AML-193 (cell line): ENCODE measurements at places on chromosomes 11 and 22.
A peak's percentile ranks its signal among the peaks of the same experiment; 100 is the strongest.

DNA sequence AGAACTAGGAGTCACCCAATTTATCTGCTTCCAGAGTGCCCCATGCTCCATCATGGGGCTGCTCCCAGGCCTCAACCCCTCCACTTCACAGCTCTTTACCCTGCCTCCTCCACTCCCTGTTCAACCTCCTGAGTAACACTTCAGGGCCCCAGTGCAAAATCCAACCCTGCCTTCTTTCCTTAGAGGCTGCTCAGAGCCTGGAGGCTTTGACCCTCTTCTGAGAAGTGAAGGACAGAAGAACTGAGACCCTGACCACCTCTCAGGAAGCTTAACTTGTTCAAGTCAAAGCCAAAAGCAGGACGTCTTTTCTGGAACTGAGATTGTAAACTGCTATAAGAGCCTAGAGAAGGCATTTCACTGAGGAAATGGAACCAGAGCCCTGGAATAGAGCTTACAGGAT is 15.5 kb downstream of the EIF3F start:
- DNase-seq, result no peak

- no peak for DNase-seq
Measured at GRCh38 chr11:121110871-121111724, 10.1 kb downstream of the TECTA start.

DNA sequence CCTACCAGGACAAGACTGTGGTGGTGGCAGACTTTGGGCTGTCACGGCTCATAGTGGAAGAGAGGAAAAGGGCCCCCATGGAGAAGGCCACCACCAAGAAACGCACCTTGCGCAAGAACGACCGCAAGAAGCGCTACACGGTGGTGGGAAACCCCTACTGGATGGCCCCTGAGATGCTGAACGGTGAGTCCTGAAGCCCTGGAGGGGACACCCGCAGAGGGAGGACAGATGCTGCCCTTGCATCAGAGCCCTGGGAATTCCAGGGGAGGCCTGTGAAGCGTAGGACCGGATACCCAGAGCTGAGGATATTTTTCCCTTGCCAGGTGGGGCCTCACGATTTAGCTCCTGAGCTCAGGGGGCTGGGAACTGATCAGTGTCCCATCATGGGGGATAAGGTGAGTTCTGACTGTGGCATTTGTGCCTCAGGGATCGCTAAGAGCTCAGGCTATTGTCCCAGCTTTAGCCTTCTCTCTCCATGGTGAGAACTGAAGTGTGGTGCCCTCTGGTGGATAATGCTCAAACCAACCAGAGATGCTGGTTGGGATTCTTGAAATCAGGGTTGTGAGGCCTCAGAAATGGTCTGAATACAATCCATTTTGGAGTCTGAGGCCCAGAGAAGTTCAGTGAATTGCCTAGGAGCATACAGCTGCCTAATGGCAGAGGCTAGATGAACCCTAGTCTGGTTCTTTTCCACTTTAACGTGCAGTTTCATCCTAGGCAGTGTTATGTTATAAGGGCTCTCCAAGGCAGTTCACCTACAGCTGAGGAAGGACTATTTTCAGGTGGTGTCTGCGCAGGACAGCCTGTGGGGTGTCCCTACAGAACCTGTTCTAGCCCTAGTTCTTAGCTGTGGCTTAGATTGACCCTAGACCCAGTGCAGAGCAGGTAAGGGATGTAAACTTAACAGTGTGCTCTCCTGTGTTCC is 19.5 kb downstream of the PIK3IP1 start:
- DNase-seq, result peak; percentile 43

DNA sequence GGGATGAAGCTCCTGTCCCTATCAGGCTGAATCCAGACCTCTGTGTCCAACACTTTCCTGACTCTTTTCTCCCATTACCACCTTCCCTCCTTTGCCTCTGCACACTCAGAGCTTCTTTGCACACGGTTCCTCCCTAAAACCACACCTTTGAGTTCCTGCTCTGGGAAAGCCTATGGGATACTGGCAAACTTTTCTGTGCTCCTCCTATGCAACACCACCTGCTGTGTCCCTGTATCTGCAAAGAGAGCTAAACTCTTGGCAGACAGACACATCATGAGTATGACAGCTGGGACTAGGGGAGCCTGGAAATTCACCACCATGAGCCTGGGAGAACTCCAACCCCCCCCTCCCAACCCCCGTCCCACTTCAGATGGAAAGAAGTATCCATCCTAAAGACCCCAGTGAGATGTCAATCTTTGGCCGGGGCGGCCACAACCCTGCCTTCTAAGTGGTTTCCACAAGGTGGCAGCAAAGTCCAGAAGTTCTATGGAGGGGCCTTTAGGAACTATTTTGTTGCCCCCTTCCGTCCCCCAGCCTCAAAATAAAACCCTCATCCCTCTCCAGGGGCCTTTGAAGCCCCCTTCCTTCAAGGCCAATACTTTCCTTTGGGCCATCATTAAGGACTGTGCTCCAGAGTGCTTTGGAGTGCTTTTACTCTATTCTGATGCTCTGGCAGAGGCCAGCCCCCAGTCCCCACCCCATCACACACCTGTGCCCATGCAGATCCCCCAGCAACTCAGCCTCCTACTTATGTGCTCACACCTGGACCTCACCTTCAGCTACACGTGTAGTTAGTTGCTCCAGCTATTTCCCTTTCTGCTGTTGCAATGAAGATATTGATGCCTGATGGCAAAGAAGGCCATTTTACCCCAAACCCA is 19.4 kb downstream of the HTR3A start:
- DNase-seq, result no peak

DNA sequence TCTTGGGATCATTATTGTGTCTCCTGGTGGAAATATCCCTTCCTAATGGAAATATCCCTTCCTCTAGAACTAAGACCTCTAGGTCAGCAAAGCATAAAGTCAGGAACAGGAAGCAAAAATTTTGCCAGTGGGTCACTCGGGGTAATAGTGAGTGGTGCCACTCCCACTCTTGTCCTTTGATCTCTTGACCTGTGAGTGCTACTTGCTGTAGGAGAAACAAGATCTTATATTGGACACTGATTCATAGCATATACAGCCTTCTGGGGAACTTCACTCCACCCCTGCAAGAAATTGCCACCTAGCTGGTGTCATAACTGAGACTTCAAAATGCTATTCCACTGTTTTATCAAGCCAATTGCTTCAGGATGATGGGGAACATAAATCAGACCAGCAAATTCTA is 44.7 kb upstream of the TMEM45B start:
- DNase-seq, result no peak

GRCh38 chr11:68369756-68370155 is 57.4 kb downstream of the LRP5 start:
- no peak for DNase-seq

DNA sequence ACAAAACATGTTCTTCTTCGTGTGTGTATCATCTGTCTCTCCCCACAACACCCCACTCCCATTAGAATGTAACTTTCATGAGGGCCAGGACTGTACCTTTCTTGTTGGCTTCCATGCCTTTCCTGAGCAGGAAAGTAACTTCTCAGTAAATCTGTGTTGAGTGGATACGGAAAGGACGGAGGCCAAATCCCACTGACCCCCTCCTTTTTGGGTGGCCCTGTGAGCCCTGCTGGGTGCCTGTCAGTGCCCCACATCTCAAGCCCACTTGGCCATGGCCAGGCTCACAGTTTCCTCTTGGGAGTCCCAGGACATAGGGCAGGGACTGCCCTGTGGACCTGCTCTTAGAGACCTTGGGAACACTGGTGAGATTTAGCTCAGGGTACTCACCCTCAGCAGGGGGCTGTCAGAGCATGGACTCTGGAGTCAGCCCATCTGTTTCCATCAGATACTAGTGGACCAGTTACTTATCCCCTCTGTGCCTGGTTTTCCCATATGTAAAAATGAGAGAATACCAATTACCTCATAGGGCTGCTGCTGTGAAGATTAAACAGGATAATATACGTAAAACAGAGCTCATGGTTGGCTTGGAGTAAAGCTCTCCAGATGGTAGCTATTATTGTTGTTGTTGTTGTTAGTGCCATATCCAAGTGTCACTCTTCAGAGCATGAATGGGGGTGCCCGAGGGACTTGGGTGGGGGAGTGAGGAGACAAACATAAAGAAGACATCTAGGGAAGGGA is 1.0 kb upstream of the C11orf96 start:
- DNase-seq, result no peak

- no peak for DNase-seq
Measured at GRCh38 chr11:73532310-73532709, 65.6 kb downstream of the FAM168A start.

DNA sequence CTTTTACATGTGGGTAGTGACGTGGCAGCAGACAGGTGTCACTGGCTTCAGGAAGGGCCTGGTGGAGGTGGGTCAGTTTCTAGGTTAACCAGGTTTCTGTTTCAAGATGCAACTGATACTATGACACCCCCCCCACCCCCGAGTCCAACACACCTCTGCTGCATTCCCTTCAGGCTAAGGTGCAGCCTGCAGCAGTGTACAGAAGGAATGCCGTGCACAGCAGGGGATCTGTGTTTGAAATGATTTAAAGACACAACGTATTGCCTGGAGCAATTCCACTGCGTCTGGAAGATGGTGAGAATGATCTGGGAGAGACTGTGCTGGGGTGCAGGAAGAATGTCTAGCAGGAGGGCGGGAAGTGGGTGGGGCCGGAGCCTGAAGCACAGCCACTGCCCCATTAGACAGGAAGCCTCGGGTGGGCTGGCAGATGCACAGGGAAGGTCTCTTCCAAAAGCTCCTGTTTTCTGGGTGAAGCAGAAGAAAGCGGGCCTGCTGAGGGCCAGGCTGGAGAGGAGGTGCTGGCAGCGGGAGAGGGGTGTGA is 11.9 kb upstream of the TESMIN start:
- DNase-seq, result no peak

- no peak for DNase-seq
Measured at GRCh38 chr22:40701274-40701673, 22.0 kb downstream of the MCHR1 start.

GRCh38 chr22:27596133-27596870 is 205.3 kb downstream of the MN1 start:
- DNase-seq, result no peak

- DNase-seq, result no peak
Measured at GRCh38 chr11:68128682-68129327, 7.6 kb upstream of the CHKA start.

- DNase-seq, result no peak
Measured at GRCh38 chr22:22974795-22975580, 87.4 kb downstream of the IGLL5 start.

DNA sequence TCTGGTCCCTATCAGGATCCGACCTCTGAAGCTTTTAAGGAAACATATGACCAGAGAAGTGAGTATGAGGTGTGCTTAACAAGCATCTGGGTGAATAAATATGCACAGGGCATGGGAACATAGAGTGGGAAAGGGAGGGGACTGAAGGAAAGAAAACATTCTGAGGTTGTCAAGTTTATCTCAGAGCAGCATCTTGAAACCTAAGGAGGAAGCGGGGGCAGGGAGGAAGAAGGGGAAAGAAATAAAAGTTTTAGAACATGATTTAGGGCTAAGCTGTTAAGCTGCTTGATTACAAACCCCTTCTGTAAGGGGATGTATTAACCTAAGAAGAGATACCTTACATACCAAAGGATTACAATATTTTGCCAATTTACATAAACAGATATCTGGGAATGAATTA is 24.0 kb upstream of the SC5D start:
- no peak for DNase-seq

DNA sequence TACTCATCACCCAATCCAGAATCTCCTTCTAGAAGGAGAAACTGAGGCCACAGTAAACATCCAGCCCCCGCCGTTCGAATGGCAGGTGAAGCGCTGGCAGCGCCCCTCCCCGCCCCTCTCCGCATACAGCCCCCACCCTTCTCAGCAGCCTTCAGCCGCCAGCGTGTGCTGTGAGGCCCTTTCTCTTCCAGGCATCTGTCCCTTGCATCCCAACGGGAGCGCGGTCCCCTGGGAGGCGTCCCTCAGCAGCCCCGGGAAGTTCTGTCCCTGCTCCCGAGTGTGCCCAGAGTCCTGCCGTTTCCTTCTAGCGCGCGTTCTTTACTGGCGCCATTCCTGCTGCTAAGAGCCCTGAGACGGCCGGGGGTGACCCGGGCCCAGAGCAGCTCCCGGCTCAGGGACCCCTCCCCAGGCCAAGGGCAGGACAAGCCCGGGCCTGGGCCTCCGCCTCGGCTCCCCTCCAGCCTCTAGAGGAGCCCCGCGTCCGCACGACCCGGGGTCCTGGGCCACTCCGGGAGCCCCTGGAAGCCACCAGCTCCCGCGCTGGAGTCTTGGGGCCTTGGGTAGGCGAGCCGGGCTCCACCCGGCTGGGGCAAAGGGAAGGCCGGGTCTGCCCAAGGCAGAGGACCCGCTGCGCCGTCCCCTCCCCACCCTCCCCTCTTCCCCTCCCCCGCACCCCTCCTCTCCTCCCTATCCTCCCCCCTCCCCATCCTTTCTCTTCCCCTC is 450.4 kb downstream of the OPCML start:
- no peak for DNase-seq

DNA sequence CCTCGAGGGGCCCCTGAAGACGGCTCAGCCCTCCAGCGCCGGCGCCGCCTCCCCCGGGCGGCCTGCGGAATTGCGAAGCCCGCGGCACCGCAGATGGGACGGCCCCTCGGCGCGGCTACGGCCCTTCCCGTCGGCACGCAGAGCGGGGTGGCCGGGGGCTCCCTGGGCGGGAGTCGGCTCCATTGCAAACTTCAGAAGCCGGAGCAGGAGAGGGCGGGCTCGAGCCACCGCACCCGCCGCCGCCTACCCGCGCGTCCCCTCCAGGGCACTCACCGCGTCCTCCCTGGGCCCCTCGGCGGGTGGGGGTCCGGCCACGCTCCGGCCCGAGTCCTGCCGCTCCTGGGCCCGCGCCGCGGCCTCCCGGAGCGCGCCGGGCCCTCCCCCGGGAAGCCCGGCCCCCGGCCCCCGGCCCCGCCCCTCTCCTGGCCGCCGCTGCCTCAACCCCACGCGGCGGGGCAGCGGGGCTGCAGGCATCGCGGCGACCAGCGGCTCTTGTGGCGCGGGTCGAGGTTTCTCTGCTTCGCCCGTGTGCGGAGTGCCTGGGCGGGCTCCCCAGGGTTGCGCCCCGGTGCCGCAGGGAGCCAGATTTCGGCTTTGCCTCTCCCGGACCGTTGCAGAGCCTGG is at the start of gene PACSIN3:
PACSIN3 (minus strand) TSS at position 359 of the 624 bp plus-strand sequence. CDS start 3,707 bp downstream, outside the sequence.
- peak; percentile 13 for DNase-seq

GRCh38 chr11:119179983-119180382 is 5.3 kb upstream of the NHERF4 start:
- no peak for DNase-seq

DNA sequence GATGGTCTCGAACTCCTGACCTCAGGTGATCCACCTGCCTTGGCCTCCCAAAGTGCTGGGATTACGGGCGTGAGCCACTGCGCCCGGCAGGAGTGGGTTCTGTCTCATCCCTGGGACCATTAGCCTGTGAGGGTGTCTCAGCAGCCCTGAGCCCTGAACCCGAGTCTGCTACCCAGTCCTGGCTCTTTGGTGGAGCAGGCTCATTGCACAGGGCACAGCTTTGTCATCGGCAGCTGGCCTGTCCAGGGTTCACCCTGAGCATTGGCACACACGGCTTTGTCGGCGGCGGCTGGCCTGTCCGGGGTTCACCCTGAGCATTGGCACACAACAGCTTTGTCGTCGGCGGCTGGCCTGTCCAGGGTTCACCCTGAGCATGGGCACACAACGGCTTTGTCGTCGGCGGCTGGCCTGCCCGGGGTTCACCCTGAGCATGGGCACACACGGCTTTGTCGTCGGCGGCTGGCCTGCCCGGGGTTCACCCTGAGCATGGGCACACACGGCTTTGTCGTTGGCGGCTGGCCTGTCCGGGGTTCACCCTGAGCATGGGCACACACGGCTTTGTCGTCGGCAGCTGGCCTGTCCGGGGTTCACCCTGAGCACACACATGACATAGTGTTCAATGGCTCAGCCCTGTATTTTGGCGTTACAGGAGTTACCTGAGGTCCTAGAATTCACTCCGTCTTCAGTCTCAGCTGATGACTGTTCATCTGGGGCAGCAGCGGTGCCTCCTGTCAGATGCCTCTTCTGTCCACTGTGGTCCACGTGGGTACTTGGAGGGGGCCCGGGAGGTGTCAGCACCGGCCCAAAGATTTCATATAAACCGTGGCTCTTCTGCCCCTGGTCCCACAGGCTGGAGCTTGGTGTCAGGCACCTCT is 1082.5 kb downstream of the BRD1 start:
- DNase-seq, result no peak
